ENCODE measurements at places on chromosomes 2 and 18.

GRCh38 chr2:24509840-24510239, 18.8 kb downstream of the NCOA1 start:
- no peak for DNase-seq

GRCh38 chr18:42640160-42640559, 475.3 kb downstream of the RIT2 start:
- no peak for DNase-seq

GRCh38 chr2:176947754-176948153, 264.8 kb upstream of the HNRNPA3 start:
- DNase-seq: no peak

DNA sequence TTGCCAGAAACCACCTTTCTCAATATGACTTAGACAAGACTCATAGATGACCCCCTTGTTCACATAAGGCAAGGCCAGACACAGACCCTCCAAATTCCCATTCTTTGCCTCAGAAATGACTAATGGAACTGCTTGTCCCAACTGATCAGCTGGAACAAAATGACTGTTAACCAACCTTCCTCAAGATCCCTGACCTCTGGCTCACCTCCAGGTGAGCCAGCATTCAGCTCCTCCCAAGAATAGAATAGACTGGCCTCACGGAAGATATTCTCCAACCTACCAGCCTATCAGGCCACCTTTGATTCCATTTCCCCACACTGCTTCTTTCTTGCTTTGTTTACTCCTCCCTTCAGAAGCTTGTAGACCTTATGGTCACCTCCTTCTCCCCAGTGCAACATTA, 195.7 kb upstream of the VWC2L start:
- DNase-seq: no peak

GRCh38 chr2:131008967-131009366, 84.3 kb downstream of the FAM168B start:
- no peak for DNase-seq

DNA sequence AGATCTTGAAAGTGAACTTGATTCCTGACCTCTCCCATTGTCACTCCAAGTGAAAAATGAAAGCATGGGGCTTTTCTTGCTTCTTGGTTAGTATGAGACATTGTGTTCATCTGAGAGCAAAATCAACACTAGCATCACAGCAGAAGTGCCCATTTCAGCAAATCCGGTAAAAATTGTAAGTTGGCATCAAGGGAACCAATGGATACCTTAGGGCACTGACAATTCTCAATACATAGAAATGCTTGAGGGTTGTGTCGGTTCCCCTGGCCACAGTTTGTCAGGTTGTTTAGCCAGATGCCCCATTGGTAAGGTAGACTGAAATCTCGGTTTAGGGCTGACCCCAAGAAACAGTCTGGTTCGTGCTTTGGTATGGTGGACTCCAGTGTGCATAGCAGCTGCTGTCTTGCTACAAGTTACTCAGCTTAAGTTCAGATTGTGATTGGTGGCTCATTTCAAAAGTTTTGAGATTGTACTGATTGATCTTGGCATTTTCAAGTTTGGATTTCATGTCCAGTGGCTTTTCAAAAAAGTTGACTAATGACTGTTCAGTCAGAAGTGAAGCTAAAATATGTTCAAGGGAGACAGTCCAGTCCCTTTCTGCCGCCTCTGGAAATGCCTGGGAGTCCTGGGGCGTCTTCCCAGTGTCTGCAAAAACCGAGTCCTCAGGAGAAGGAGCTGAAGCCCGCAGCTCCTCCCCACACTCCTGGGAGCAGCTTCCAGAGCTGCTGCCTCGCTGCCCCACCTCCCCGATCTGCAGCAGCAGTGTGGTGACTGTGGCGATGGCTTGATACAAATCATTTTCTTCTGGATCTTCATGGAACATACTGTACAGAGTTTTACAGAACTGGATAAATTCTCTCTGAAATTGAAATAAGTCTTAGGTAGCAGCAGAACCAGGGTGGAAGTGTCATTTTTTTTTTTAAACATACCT, 5.6 kb downstream of the RPL31 start:
- DNase-seq: no peak

- DNase-seq: no peak
These were observed 69.2 kb downstream of the HIBCH start for GRCh38 chr2:190250421-190250820.

GRCh38 chr2:101831351-101831865, 133.9 kb downstream of the MAP4K4 start:
- peak; percentile 17 for DNase-seq

Data from NCI-H2029 (cell line).